ENCODE measurements at places on chromosomes 1 and 21. TPM values are rescaled to one million over a fixed set of nuclear protein-coding genes. Genes with fewer than 3 reads are reported as not detected.

GRCh38 chr21:44199448-44199847 is 41.3 kb downstream of the ICOSLG start:
- H3K27me3 ChIP-seq, result no peaks in the 10 kb centered on the region
- H3K27ac ChIP-seq, result no peak overlapping the region
- no peaks in the 10 kb centered on the region for H3K36me3 ChIP-seq
- no peaks in the 10 kb centered on the region for H3K4me1 ChIP-seq

DNA sequence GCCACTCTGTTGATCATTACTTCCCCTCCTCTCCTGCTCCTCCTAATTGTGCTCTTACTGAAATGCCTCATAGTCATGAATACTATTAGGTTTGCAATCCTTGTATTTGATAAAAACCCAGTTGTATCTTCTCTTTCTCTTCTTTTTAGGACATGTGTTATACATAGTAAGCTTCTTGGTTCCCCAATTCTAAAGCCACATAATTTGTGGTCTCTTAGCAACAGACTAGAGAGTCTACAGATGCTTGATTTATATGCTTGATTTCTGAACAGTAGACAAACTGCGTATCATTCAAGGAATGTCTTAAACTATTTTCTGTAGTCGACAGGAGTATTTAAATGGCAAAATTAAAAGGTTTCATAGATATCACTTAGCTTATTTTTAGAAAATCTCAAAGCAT is 1598.9 kb downstream of the PLA2G4A start:
- no peak overlapping the region for H3K27ac ChIP-seq
- H3K4me3 ChIP-seq, result no peak overlapping the region
- DNase-seq, result no peak
- no peaks in the 10 kb centered on the region for H3K27me3 ChIP-seq
- H3K4me1 ChIP-seq, result no peaks in the 10 kb centered on the region

GRCh38 chr1:180773210-180773865 is 139.4 kb upstream of the KIAA1614 start:
- H3K4me1 ChIP-seq, result peaks cover 13% of the 10 kb centered on the region
- no peaks in the 10 kb centered on the region for H3K36me3 ChIP-seq
- H3K27ac ChIP-seq, result 0 out of 2 replicates have a peak overlapping the region, but pooled peaks have one; percentile 1

- peaks cover 11% of the 10 kb centered on the region for H3K4me1 ChIP-seq
- DNase-seq, result no peak
- H3K36me3 ChIP-seq, result no peaks in the 10 kb centered on the region
- no peak overlapping the region for H3K27ac ChIP-seq
- H3K27me3 ChIP-seq, result no peaks in the 10 kb centered on the region
Measured at GRCh38 chr1:39976732-39977131, 21.8 kb downstream of the MFSD2A start.

DNA sequence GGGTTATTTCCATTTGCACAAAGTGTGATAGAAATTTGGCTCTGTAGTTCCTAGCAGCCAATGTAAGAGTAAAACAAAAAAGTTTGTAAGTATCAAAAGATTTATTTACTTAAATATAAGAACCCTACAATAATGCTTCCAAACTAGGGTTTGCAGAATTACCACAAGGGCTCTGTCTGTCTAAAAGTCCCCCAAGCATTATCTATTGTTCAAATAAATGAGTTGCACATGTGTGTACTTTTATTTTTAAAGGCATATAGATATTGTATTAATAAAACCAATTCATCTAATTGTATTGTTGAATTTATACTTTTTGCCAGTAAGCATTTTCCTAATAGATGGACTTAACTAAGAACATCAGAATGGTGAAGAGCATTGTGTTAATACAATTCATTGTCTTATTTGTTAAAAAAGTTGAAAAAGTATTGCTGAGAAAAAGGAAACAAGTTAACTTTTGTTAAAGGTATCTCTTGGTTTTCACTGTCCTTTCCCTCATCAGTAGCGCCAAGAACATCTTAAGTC is 863 bp upstream of the PTPRC start:
- H3K27me3 ChIP-seq, result no peaks in the 10 kb centered on the region
- no peak for DNase-seq
- no peak overlapping the region for H3K4me3 ChIP-seq
- H3K27ac ChIP-seq, result no peak overlapping the region
- H3K4me1 ChIP-seq, result peaks cover 8% of the 10 kb centered on the region
- no peaks in the 10 kb centered on the region for H3K36me3 ChIP-seq

DNA sequence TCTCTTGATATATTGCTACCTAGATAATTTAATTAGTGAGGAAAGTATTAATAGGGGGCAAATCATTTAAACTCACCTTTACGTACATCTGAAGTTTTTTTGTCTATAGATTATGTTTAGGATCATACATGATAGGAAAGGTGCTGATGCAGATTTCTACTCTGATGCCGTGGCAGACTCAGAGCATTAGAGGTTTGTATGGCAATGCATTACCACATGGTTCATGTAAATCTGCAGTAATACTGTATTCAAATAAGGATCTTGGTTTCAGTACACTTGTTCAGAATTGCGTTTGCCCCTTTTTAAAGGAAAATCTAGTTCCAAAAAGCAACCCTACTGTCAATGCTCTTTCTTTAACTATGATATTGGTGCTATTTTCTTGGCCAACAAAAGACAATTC is 288.3 kb downstream of the PTPRC start:
- no peaks in the 10 kb centered on the region for H3K27me3 ChIP-seq
- no peaks in the 10 kb centered on the region for H3K36me3 ChIP-seq
- no peak overlapping the region for H3K27ac ChIP-seq
- H3K4me3 ChIP-seq, result no peak overlapping the region
- DNase-seq, result no peak

GRCh38 chr1:7613851-7614205 is 157.3 kb upstream of the VAMP3 start:
- no peaks in the 10 kb centered on the region for H3K27me3 ChIP-seq
- no peaks in the 10 kb centered on the region for H3K36me3 ChIP-seq
- no peak overlapping the region for H3K27ac ChIP-seq
- H3K4me1 ChIP-seq, result no peaks in the 10 kb centered on the region
- DNase-seq, result no peak

DNA sequence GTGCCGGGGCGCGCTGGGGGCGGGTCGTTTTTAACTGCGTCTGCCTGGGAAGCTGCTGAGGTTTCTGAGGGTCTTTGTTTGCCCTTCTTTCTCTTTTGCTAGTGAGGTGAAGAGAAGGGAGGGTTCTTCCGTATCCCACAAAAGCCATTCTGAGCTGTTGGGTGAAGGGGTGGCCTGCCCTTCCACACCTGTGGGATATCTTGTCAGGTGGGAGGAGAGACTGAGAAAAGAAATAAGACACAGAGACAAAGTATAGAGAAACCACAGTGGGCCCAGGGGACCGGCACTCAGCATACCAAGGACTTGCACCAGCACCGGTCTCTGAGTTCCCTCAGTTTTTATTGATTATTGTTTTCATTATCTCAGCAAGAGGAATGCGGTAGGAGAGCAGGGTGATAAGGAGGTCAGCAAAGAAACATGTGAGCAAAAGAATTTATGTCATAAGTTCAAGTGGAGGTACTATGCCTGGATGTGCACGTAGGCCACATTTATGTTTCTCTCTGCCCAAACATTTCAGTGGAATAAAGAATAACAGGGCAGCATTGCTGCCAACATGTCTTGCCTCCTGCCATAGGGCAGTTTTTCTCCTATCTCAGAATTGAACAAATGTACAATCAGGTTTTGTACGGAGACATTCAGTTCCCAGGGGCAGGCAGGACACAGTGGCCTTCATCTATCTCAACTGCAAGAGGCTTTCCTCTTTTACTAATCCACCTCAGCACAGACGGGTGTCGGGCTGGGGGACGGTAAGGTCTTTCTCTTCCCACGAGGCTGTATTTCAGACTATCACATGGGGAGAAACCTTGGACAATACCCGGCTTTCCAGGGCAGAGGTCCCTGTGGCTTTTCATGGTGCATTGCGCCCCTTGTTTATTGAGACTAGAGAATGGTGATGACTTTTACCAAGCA is 972 bp downstream of the PGBD2 start:
- H3K4me3 ChIP-seq, result peak overlapping the region; percentile 99
- DNase-seq, result peak; percentile 18
- H3K36me3 ChIP-seq, result no peaks in the 10 kb centered on the region
- H3K27me3 ChIP-seq, result no peaks in the 10 kb centered on the region

DNA sequence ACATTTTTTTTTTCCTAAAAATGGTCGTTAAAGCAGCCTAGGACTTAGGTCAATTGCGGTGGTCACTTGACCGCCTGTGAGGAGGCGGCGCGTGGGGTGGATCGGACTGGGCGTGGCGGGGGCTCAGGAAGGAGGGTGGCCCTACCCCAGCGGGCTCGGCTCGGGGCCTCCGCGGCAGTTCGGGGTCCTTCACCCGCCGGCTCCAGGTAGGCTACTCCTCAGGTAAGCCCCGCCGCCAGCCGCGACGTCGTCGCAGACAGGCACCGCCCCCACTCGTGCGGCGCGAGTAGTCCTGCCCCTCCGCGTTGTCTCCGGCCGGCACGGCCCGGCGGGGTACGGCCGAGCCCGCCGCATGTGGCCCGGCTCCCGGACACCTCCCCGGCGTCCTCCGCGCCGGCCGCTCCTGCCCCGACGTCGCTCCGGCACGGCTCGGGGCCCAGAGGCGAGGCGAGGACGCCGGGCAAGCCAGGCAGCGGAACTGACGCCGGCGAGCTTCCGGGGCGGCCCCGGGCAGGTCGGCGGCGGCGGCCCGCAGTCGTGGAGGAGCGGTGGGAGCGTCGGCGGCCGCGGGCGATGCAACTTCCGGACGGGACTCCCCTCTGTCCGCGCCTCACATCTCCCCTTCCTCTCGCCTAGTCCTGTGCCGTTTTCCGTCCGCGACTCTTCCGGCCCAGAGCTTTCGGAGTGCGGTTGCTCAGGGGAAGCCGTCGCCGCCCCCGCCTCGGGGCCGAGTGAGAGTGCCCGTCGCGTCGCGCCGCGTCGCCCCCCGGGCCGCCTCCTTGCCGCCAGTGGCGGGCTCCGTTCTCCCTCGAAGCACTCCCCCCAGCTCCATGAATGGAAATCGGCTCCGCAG is at the start of gene AGO3:
TSS of gene AGO3 (plus strand) at position 513 of the 853 bp plus-strand sequence. CDS start at position 835, 322 bp downstream.
- H3K36me3 ChIP-seq, result no peaks in the 10 kb centered on the region
- H3K4me3 ChIP-seq, result peak within 1 kb of the TSS; percentile 88
- peaks cover 24% of the 10 kb centered on the region for H3K4me1 ChIP-seq
- peak; percentile 92 for DNase-seq

DNA sequence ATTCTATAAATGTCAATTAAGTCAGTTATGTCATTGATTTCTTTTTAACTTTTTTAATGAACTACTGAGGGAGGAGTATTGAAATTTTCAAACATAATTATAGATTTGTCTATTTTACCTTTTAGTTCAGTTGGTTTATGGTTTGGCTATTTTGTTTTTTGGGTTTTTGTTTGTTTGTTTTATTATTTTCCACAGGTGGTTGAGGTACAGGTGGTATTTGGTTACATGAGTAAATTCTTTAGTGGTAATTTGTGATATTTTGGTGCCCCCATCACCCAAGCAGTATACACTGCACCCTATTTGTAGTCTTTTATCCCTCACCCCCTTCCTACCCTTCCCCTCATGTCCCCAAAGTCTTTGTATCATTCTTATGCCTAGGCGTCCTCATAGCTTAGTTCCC is 9.5 kb downstream of the TDRD5 start:
- H3K4me1 ChIP-seq, result no peaks in the 10 kb centered on the region
- no peak overlapping the region for H3K4me3 ChIP-seq
- H3K27me3 ChIP-seq, result no peaks in the 10 kb centered on the region

DNA sequence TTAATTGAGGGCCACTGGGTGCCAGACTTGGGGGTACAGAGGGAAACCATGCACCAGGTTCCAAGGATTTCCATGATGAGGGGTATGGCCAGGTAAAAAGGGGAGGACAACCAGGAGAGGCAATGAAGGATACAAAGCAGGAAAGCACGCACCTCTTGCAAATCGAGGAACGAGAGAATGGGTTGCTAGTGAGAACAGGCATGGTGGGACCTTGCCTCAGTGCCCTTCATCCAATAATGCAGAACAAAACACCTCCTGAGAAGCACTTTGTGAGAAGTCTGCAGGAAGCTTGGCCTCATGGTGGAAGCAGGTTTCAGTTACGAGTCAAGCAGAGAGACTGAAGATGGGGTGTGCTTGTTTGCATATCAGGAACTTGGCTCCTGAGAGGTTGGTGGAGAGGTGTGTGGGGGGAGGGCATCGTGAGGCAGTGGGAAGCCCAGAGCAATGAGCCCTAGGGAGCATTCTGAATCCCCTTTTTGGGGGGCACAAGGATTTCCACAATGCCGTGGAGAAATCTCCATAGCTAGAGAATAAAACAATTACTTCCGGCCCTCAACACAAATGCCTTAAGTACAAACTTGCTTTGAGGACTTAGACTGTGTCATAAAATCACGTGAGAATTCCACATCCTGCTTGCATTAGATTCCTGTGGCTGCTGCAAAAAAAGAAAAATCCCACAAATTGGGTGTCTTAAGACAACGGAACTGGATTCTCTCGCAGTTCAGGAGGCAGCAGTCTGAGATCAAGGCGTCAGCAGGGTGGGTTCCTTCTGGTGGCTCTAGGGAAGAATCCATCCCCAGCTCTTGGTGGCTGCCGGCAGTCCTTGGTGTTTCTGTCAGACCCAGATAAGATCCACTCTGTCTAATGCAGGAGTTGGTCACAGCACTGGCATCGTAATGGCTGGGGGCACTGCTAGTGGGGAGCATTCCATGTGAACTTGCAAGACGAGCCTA is 54.9 kb upstream of the BACE2 start:
- no peaks in the 10 kb centered on the region for H3K36me3 ChIP-seq
- H3K4me3 ChIP-seq, result peak overlapping the region; percentile 71
- peak overlapping the region; percentile 51 for H3K27ac ChIP-seq
- peak; percentile 92 for DNase-seq
- peaks cover 13% of the 10 kb centered on the region for H3K4me1 ChIP-seq

GRCh38 chr1:230930986-230931385 is 47.7 kb downstream of the TTC13 start:
- 0 out of 2 replicates have a peak, but pooled peaks cover 7% of the 10 kb centered on the region for H3K36me3 ChIP-seq
- DNase-seq, result no peak
- H3K4me3 ChIP-seq, result no peak overlapping the region
- H3K27me3 ChIP-seq, result no peaks in the 10 kb centered on the region
- no peaks in the 10 kb centered on the region for H3K4me1 ChIP-seq

DNA sequence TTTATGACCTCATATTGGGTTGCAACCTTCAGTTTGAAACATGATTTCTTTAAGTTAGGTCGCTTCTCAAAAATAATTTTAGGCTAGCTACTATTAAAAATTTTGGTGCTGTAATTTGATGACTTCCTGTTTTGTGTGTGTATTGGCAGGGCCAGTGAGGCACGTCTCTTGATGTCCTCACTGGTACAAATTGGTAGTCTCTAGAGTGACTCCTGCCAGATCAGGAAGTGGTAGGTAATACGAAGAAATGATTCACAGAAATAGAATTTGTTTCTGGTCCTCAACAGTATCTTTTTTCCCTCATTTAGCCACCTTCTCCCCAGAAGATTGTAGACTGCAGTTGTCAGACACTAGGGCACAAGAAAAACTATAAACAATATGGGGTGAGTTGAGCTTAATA is 120.9 kb upstream of the KIAA1614 start:
- H3K36me3 ChIP-seq, result no peaks in the 10 kb centered on the region
- H3K4me3 ChIP-seq, result no peak overlapping the region
- no peak overlapping the region for H3K27ac ChIP-seq
- no peak for DNase-seq

GRCh38 chr1:68819190-68819829 is 322.4 kb upstream of the DEPDC1 start:
- DNase-seq, result peak; percentile 37
- H3K36me3 ChIP-seq, result no peaks in the 10 kb centered on the region
- H3K27me3 ChIP-seq, result no peaks in the 10 kb centered on the region
- no peaks in the 10 kb centered on the region for H3K4me1 ChIP-seq
- no peak overlapping the region for H3K27ac ChIP-seq
- H3K4me3 ChIP-seq, result no peak overlapping the region

GRCh38 chr1:61083013-61083806 is 849 bp downstream of the NFIA start:
- peak overlapping the region; percentile 83 for H3K4me3 ChIP-seq
- peak; percentile 77 for DNase-seq
- peaks cover 39% of the 10 kb centered on the region for H3K4me1 ChIP-seq
- H3K27me3 ChIP-seq, result no peaks in the 10 kb centered on the region
- no peaks in the 10 kb centered on the region for H3K36me3 ChIP-seq
- H3K27ac ChIP-seq, result peak overlapping the region; percentile 44

COL6A1 gene
- total RNA-seq, result 1,783 TPM

CLDN19 gene
- total RNA-seq, result not detected

NBPF10 gene
- total RNA-seq, result 2.3 TPM
